ENCODE measurements at places on chromosomes 16 and 17.

DNA sequence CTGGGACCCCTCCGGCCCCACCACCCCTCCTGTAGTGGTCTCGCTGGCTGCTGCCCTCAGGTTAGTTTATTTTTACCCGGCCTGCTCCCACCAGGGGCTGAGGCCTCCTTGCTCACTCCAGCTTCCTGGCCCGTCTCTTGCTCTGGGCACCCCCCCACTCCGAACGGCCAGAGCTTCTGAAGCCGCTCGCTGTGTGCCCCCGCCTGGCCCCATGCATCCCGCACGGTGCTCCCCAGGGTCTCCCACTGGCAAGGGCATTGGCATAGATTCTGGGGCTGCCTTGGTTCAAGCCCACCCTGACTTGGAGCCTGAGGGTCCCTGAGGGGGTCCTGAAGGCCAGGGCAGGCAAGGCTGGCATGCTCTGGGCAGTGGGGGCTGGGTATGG lies 186.4 kb downstream of the SEC14L1 start:
- no peak for DNase-seq

- no peak for DNase-seq
These were observed 87.3 kb upstream of the CORO6 start for GRCh38 chr17:29709866-29710519.

- DNase-seq = peak; percentile 41
These were observed 1.4 kb downstream of the EFCAB13 start for GRCh38 chr17:47325176-47325575.

DNA sequence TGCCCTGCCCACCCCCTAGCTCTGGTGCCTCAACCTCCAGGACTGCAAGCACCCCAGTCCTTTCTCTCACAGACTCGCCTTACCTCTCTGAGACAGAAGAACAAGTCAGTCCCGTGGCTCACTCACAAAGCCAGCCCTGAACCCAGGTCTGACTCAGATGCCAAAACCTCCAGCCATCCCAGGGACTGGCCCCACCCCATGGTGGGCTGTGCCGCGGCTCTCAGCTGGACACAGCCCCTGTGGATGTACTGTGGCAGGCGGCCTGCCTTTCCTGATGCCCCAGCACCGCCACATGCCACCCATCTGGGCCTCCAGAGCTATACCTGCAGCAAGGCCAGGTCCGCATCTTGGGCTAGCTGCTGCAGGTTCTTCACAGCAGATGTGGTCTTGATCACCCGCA lies 19.8 kb downstream of the MPG start:
- DNase-seq = peak; percentile 28

GRCh38 chr17:73126716-73127473 lies 34.4 kb upstream of the SLC39A11 start:
- no peak for DNase-seq

- DNase-seq = no peak
These were observed 4.9 kb downstream of the SPPL2C start for GRCh38 chr17:45849536-45849990.

DNA sequence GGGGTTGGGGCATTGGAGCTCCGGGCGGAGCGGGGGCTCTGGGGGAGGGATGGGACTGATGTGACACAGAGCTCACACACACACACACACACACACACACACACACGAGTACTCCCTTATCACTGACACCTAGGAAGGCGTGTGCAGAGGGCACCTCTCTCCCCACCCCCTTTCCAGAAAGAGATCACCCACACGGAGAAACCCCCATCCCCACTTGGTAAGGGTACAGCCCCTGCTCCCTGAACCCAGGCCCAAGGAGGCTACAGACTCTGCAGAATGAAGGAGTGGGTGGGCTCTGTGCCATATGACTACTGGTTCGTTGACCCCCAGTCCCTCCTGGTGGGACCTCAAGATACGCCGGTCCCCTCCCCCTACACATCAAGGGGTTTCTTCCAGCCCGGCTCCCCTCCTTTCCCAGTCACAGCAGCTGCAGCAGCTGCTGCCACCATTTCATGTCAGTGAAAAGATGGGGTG lies 8.7 kb upstream of the ARHGAP23 start:
- no peak for DNase-seq

DNA sequence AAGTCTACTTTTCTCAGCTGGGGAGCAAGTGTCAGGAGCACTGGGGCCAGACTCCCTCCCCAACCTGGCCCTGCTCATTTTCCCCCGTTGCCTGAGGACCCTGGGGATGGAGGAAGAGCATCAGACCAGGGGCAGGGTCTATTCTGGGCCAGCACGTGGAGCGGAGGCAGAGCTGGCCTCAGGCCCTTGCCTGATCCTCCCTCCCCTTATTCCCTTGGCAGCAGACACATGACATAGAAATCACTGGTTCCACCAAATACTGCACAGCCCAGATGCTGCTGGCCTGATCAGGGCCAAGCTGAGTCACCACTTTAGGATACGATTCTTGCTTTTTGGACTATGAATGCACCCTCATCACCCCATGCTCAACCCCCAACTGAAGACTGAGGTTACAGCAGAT lies 15.8 kb upstream of the AGRP start:
- DNase-seq = no peak

- DNase-seq = no peak
These were observed 41.3 kb downstream of the TBX21 start for GRCh38 chr17:47774331-47774730.

GRCh38 chr17:20612635-20613034 lies 33.1 kb downstream of the CDRT15L2 start:
- DNase-seq = no peak

GRCh38 chr16:78619811-78620210 lies 520.4 kb downstream of the WWOX start:
- DNase-seq = no peak

GRCh38 chr17:42924891-42925290 lies 24.3 kb downstream of the G6PC1 start:
- no peak for DNase-seq

GRCh38 chr17:27241346-27241946 lies 52.5 kb upstream of the WSB1 start:
- DNase-seq = peak; percentile 99

Data from epithelial cell of esophagus (primary cell).